Progenitor cell of endocrine pancreas (in vitro differentiated cells): ENCODE measurements at places on chromosomes 11 and 22.

DNA sequence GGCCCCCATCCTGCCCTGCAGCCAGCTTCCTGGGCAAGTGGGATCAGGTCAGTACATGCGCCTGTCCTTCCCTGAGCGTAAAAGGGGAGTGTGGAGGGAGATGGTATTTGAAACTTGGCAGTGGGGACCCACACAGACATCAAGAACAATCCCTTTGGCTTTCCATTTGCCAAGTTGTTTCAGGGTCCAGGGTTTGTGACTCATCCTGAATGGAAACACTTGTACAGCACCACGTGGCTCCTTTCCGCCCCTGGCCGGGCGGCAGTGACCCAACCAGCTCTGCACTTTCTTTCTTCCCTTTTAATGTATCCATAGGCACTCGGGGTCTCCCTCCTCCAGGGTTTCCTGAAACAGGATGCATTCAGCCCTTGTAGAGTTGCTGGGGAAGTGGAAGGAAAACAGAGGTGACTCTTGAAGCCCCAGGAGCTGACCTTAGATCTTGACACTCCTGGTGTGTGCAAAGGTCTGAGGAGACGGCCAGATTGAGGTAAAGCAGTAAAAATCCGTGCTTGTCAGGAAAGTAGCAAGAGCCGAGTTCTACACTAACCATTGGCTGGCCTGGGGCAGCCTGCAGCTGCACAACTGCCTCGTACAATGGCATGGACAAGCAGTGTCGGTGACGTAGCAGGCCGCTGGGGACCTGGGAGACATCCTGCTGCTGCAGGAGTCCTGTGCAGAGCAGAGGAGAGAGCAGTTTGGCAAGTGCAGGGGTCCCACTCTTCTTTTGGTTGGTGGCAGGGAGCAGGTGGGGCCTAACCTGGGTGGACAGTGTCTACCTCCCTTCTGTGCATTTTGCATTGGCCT is 189.8 kb downstream of the SNX19 start:
- no peak for DNase-seq

DNA sequence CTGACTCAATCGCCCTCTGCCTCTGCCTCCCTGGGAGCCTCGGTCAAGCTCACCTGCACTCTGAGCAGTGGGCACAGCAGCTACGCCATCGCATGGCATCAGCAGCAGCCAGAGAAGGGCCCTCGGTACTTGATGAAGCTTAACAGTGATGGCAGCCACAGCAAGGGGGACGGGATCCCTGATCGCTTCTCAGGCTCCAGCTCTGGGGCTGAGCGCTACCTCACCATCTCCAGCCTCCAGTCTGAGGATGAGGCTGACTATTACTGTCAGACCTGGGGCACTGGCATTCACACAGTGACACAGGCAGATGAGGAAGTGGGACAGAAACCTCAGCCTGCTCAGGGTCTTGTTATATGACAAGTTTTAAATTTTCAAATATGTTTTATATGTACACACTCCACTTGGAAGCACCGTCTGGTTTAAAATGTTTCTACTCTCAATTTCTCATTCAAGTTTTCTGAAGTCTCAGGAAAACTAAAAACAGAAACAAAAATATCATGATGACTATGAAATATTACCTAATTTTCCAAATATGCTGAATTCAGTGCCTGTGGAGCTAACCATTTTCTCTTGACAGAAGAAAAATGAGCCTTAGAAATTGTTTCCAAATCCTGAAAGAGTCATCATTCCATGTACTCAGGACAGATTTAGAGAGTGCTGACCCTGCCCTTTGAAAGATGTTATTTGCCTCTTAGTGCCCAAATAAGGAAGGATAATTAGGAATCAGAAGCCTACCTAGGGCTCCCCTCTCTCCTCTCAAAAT is 48.8 kb upstream of the TOP3B start:
- no peak for DNase-seq

DNA sequence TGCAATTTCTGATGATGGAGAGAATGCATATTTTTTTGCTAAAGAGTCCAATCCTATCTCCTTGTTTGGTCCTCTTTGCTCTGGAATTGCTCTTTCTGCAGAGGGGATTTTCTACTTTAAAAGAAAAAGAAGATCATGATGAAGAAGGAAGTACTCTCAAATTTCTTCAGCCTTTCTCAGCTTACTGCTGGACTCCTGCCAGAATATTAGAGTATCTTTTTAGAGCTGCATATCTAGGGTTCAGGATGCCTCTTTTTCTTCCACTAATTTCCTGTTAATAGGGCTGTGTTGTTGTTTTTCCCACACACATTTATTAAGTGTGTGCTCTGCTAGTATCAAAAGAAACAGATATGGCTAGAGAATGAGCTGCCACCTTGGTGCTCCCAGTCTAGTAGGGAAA is 18.2 kb downstream of the UBASH3B start:
- DNase-seq, result no peak

- DNase-seq, result no peak
Measured at GRCh38 chr22:20244691-20245576, 23.2 kb downstream of the RTN4R start.

- DNase-seq, result no peak
Measured at GRCh38 chr11:17878743-17879142, 134.1 kb downstream of the SERGEF start.

DNA sequence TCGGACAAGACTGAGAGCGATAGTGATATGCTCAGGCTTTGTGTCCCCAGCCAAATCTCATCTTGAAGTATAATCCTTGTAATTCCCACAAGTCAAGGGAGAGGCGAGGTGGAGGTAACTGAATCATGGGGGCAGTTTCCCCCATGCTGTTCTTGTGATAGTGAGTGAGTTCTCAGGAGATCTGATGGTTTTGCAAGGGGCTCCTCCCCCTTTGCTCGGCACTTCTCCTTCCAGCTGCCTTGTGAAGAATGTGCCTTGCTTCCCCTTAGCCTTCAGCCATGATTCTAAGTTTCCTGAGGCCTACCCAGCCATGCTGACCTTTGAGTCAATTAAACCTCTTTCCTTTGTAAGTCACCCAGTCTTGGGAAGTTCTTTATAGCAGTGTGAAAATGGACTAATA is 7.5 kb upstream of the FOLR2 start:
- no peak for DNase-seq

- no peak for DNase-seq
Measured at GRCh38 chr11:2769409-2770095, 69.8 kb upstream of the KCNQ1OT1 start.

GRCh38 chr11:59180907-59181306 is 9.0 kb downstream of the DTX4 start:
- no peak for DNase-seq

- DNase-seq, result no peak
Measured at GRCh38 chr22:42960531-42961399, 54.2 kb downstream of the PACSIN2 start.
